Stimulated activated CD8-positive, alpha-beta memory T cell treated with anti-CD3 and anti-CD28 coated beads, Interleukin-2, amount 100 ng/mL, for 1 hour (primary cell): ENCODE measurements at places on chromosomes 6 and 20.

- DNase-seq: no peak
Measured at GRCh38 chr6:69580706-69581105, 216.1 kb downstream of the LMBRD1 start.

GRCh38 chr20:56932575-56933330 is 303.6 kb downstream of the TFAP2C start:
- DNase-seq: no peak

DNA sequence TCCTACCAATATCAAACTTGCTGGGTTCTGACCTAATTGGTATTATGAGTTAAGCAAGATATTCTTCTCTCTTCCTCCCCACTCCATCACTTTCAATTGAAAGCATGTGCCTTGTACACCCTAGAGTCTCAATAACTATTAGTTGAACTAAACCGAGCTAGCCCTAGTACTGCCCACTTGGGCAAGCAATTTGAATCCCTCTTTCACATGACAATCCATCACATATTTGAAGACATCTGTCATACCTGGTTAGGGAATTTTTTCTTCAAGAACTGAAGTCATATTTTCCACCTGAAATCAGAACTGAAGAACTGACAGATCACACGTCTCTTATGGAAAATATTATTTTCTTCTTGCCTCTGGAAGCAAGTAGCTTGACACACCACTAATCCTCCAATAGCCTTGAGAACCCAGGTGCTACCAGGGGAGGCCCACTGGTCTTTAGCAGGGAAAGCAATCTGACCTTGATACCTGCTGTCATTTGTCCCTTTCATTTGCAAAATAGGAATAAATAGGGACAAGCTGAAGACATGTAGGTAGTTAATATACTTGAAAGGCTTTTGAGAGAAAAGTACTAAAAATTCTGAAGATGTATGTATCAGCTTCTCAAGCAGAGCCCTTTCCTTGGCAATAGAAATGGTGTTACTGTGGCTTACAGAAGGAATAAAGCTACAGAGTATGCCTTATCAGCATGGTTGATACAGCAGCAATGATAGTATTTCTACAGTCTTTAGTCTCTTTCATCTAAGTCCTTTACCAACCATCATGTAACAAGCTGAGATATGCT is 71.4 kb downstream of the GJA10 start:
- no peak for DNase-seq

GRCh38 chr6:170057034-170057734 is 233.7 kb downstream of the DLL1 start:
- DNase-seq: no peak

- DNase-seq: no peak
Measured at GRCh38 chr20:39019805-39020325, 57.7 kb downstream of the DHX35 start.

DNA sequence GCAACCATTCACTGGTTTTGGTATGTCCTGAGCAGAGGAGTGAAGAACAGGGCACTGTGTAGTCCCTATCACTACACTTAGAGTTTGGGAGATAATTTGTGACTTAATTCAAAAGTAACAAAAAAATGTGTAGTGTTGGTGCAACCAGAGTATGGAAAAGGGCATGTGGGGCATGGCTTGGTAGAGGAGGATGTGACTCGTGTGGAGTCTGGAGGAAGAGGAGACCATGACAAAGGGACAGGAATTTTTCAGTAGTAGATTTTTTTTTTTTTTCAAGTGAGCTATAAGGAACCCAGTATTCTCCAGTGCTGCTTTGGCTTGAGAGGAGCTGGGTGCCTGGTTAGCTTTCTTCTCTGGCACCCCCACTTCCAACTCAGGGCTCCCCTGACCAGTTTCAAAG is 5.1 kb downstream of the MTRES1 start:
- no peak for DNase-seq

DNA sequence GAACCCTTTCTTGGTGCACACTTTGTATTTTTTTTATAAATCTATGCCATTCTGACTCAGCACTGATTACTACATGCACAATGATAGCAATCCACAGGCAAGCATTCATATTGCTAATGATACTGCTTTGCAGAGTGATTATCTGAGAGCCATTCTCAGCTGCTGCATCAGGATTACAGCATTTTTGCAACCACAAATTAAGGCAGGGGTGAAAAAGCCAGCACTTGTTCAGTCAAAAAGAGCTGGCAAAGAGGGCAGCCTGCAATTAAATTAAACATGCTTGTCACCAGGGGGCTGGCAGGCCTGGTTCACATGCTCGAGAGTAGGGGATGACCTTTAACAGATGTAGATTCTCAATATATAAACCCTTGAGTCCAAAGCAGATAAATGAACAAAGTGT is 40.7 kb upstream of the SLC17A4 start:
- DNase-seq: no peak

DNA sequence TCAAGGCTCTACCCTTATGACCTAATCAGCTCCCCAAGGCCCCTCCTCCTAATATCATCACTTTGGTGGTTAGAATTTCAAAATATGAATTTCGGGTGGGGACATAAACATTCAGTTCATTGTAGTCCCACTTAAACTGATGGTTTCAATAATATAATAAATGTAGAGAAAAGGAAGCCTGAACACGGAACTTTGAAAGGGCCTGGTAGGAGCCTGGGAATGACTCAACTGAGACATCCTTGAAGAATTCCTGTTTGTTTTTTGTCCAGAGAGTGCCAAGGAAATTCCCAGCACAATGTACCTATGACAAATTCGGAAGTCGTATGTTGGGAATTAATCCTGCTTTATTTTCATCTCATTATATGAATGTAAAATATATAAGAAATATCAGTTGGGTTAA is 457.9 kb downstream of the PLCB1 start:
- DNase-seq: no peak

- no peak for DNase-seq
Measured at GRCh38 chr6:44685213-44685612, 297.7 kb downstream of the CDC5L start.

DNA sequence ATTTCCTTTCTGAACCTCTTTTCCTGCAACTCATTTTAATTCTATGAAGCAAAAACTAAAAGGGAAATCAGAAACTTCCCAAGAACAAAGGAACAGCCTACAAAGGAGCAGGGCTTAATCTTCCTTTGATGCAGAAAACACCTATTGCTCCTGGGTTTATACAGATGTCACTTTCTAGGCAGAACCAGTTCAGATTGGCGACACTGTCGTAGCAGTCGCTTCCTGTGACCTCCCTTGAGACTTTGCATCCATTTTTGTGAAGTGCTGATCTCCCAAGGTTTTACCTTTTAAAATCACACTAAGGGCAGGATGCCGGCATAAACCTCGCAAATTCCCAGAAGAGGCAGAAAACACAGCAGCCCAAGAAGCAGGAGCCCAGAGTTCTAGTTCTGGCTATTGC is 40.1 kb downstream of the JAG1 start:
- no peak for DNase-seq

GRCh38 chr6:97154015-97154414 is 129.0 kb downstream of the MMS22L start:
- DNase-seq: no peak

DNA sequence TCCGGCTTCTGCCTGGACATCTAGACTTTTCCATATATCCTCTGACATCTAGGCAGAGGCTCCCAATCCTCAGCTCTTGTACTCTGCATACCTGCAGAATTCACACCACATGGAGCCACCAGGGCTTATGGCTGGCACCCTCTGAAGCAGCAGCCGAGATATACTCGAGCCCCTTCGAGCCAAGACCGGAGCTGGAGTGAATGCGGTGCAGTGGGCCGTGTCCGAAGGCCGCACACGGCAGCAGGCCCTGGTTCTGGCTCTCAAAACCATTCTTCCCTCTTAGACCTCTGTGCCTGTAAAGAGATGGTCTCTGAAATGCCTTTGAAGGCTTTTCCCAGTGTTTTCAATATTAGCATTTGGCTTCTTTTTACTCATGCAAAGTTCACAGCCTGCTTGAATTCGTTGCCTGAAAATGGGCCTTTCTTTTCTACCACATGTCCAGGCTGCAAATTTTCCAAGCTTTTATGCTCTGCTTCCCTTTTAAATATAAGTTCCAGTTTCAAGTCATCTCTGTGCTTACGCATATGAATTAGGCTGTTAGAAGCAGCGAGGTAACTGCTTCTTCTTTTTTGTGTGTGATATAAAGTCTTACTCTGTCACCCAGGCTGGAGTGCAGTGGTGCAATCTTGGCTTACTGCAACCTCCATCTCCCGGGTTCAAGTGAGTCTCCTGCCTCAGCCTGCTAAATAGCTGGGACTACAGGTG is 3.8 kb upstream of the SIRPB1 start:
- DNase-seq: no peak
